Bladder microvascular endothelial cell (primary cell): ENCODE measurements at places on chromosomes 5 and 9. TPM values are rescaled to one million over a fixed set of nuclear protein-coding genes. Genes with fewer than 3 reads are reported as not detected.

Gene TMEM232
- 0.32 and 0.63 TPM in 2 replicates for total RNA-seq

Gene TAF11L12
- total RNA-seq = not detected in 2 replicates

Gene SPAAR
- 3.4 and 5.8 TPM in 2 replicates for total RNA-seq

Gene SUSD3
- 0.16 TPM in 1 of 2 replicates, not detected in the other for total RNA-seq

Gene GARIN3
- total RNA-seq = not detected in 2 replicates

Gene WDR38
- total RNA-seq = not detected in 2 replicates

Gene GABRA1
- not detected in 2 replicates for total RNA-seq

Gene CDC20B
- 0.06 TPM in 1 of 2 replicates, not detected in the other for total RNA-seq

Gene SH3RF2
- 0.16 and 0.88 TPM in 2 replicates for total RNA-seq

Gene TNFSF8
- total RNA-seq = not detected in 2 replicates

Gene TLN1
- 184 and 408 TPM in 2 replicates for total RNA-seq

Gene ZNG1E
- 21.5 and 47.8 TPM in 2 replicates for total RNA-seq

Gene ANKRD18A
- not detected in 2 replicates for total RNA-seq

Gene TNC
- total RNA-seq = 1.6 and 29.5 TPM in 2 replicates

Gene TXNDC8
- total RNA-seq = not detected in 2 replicates

Gene OCLN
- 1.3 and 6.5 TPM in 2 replicates for total RNA-seq

Gene ISL1
- total RNA-seq = under 0.01 TPM in 1 of 2 replicates, not detected in the other

Gene TAF1L
- under 0.01 TPM in 1 of 2 replicates, not detected in the other for total RNA-seq

Gene AFAP1L1
- 137 and 216 TPM in 2 replicates for total RNA-seq

Gene FAXDC2
- 2.8 and 15.9 TPM in 2 replicates for total RNA-seq

Gene LHX3
- total RNA-seq = not detected in 2 replicates

Gene NFIL3
- 3.6 and 5.0 TPM in 2 replicates for total RNA-seq

Gene C8G
- 1.2 TPM in 1 of 2 replicates, not detected in the other for total RNA-seq

Gene CCDC171
- 0.69 and 1.1 TPM in 2 replicates for total RNA-seq

Gene GBGT1
- 0.32 and 40.5 TPM in 2 replicates for total RNA-seq

Gene CAMLG
- total RNA-seq = 25.9 and 32.4 TPM in 2 replicates

Gene PCDHB16
- under 0.01 and 0.63 TPM in 2 replicates for total RNA-seq

Gene RFESD
- total RNA-seq = 0.97 and 1.2 TPM in 2 replicates

Gene DMGDH
- 0.50 TPM in 1 of 2 replicates, not detected in the other for total RNA-seq

Gene GDNF
- not detected in 2 replicates for total RNA-seq

Gene PAXX
- 7.7 and 10.7 TPM in 2 replicates for total RNA-seq

Gene SLC23A1
- total RNA-seq = not detected in 2 replicates

Gene C7
- under 0.01 and 0.06 TPM in 2 replicates for total RNA-seq

Gene ABITRAM
- 2.3 and 4.7 TPM in 2 replicates for total RNA-seq

Gene LCN6
- total RNA-seq = not detected in 2 replicates

Gene PCAT7
- total RNA-seq = 0.13 TPM in 1 of 2 replicates, not detected in the other

Gene FAM78A
- total RNA-seq = 4.7 and 5.3 TPM in 2 replicates

Gene IFNA2
- total RNA-seq = not detected in 2 replicates

Gene GEMIN5
- total RNA-seq = 9.7 and 24.2 TPM in 2 replicates

Gene SH2D3C
- 43.5 and 83.7 TPM in 2 replicates for total RNA-seq

Gene PLEKHG4B
- 0.06 TPM in 1 of 2 replicates, not detected in the other for total RNA-seq

Gene ALDH1A1
- 109 and 3,182 TPM in 2 replicates for total RNA-seq

Gene QRFP
- total RNA-seq = not detected in 2 replicates

Gene PTPRD
- 0.32 and 2.0 TPM in 2 replicates for total RNA-seq

Gene GALNT12
- 0.13 and 0.32 TPM in 2 replicates for total RNA-seq

Gene BAG1
- 40.8 and 48.3 TPM in 2 replicates for total RNA-seq

Gene TCF7
- 0.16 and 0.31 TPM in 2 replicates for total RNA-seq

Gene SLC27A6
- total RNA-seq = under 0.01 TPM in 1 of 2 replicates, not detected in the other

Gene GZMA
- 0.13 TPM in 1 of 2 replicates, not detected in the other for total RNA-seq

Gene AOPEP
- 24.1 and 46.6 TPM in 2 replicates for total RNA-seq

Gene LPAR1
- 0.06 and 0.32 TPM in 2 replicates for total RNA-seq

Gene SPINK4
- not detected in 2 replicates for total RNA-seq

Gene NLN
- 29.3 and 50.5 TPM in 2 replicates for total RNA-seq

Gene TAS2R1
- not detected in 2 replicates for total RNA-seq

Gene MCIDAS
- not detected in 2 replicates for total RNA-seq

Gene ZNF483
- 0.81 and 2.1 TPM in 2 replicates for total RNA-seq

Gene PRPF4
- total RNA-seq = 20.2 and 29.1 TPM in 2 replicates

Gene ATP10B
- under 0.01 and 0.44 TPM in 2 replicates for total RNA-seq

Gene ZNF608
- total RNA-seq = 7.3 and 13.0 TPM in 2 replicates

Gene PALM2AKAP2
- total RNA-seq = 0.06 and 0.16 TPM in 2 replicates
